ENCODE measurements at places on chromosomes 5 and 9.

DNA sequence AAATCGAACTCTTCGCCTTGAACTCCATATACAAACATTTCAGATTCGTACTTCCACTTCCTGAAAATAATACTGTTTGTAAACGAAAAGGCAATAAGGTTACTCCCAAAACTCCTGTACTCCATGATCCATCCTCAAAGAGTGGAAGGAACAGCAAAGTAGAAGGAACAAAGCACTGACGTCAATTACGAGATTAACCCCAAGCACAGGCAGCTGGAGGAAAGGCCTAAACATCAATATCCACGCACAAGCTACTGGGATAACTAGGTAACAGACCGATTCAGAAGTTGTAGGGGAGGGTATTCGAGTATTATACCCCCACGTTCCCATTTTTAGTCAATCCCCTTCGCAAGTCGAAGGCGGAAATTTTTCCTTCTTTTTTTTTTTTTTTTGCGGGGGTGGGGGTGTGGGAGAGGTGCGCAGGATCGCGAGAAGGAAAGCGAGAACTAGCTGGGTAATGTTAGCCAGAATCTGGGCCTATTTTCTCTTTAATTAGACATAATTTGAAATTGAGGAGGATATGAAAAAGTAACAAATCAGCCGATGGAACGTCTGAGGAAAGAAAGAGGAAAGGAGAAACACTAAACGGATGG lies 909 bp downstream of the AFF4 start:
- peak; percentile 20 for DNase-seq

DNA sequence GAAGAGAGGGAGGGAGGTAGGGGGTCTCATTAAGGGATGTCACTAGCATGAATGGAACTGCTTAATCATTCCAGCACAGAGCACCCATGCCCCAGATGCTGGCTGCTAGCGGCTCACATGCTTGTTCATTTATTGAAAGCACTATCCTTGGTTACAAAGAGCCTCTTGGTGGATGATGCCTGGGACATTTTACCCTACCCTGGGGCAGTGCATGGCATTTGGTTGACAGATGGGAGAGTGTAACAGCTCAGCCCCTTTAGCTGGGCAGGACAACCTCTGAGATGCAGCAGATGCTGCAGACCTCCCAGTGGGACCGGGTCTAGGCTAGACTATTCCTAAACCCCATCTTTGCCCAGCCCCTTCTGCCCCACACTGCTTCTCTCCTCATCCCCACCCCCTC lies 46.9 kb upstream of the TCERG1 start:
- no peak for DNase-seq

GRCh38 chr9:131037335-131038255 lies 28.6 kb downstream of the LAMC3 start:
- no peak for DNase-seq

DNA sequence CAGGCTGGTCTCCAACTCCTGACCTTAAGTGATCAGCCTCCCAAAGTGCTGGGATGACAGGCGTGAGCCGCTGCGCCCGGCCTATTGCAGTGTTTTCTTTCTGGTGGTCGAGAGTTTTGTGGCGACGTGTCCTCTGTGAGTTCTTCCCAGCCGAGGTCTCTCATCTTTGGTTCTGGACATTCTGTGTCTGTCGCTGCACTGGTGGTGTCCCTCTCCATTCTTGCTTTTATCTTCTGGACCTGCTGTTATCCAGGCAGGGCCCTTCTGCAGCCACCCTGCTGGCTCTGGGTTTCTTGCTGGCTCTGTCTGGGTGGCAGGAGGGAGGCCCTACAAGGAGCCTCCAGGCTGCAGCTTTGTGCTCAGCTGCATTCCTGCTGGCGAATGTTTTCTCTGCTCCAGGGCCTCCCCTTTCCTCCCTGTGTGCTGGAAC lies 49.1 kb upstream of the EXOC3 start:
- DNase-seq, result no peak

GRCh38 chr9:109801484-109801883 lies 21.5 kb downstream of the PALM2AKAP2 start:
- DNase-seq, result no peak

- no peak for DNase-seq
These were observed 29.3 kb downstream of the SLC6A7 start for GRCh38 chr5:150219142-150219541.

- no peak for DNase-seq
These were observed 768.1 kb upstream of the GRAMD2B start for GRCh38 chr5:125655156-125655555.

GRCh38 chr5:142498298-142498697 lies 173.5 kb upstream of the SPRY4 start:
- no peak for DNase-seq

- no peak for DNase-seq
These were observed 60.9 kb upstream of the IL17B start for GRCh38 chr5:149439899-149440542.

GRCh38 chr5:144177548-144177947 lies 6.9 kb downstream of the KCTD16 start:
- no peak for DNase-seq

- no peak for DNase-seq
These were observed 158.7 kb downstream of the TMEM167A start for GRCh38 chr5:82918311-82919031.

GRCh38 chr5:122201365-122201764 lies 72.0 kb downstream of the ZNF474 start:
- no peak for DNase-seq

GRCh38 chr5:135446206-135446605 lies 942 bp downstream of the DCANP1 start:
- no peak for DNase-seq

- peak; percentile 44 for DNase-seq
These were observed 900.0 kb upstream of the CDH10 start for GRCh38 chr5:25544652-25545249.

DNA sequence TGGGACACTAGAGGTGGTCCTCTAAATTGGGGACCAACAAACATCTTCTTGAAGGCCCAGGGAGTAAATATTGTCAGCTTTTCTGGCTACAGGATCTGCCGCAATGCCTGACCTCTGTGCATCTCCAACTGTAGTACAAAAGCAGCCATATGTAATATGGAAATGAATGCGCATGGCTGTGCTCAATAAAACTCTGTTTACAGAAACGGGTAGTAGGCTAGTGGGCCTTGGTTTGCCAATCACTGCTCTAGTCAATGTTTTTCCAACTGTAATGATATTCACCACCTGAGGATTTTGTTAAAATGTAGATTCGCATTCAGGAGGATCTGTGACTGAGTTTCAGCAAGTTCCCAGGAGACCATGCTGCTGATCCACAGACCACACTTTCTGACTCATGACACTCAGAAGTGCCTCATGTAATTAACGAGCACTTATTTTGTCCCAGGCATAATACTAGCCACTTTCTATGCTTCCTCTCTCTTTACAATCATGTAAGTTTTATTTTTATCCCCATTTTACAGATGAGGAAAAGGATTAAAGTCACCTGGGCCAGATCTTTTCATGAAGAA lies 96.9 kb downstream of the MED27 start:
- no peak for DNase-seq

- DNase-seq, result no peak
These were observed 51.6 kb upstream of the TXNDC8 start for GRCh38 chr9:110389148-110389750.

DNA sequence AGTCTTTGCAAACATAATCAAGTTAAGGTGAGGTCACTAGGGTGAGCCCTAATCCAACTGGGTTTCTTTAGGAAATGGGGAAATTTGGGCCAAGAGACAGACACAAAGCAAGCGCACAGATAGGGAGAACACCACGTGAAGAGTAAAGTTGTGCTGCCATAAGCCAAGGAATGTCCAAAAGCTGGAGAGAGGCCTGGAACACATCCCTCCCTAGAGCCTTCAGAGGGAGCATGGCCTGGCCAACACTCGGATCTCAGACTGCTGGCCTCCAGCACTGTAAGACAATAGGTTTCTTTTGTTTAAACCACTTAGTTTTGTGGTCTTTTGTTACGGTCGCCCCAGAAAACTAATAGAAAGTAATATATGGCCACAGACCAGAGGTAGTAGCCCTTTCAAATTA lies 8.1 kb upstream of the ROR2 start:
- DNase-seq, result no peak

DNA sequence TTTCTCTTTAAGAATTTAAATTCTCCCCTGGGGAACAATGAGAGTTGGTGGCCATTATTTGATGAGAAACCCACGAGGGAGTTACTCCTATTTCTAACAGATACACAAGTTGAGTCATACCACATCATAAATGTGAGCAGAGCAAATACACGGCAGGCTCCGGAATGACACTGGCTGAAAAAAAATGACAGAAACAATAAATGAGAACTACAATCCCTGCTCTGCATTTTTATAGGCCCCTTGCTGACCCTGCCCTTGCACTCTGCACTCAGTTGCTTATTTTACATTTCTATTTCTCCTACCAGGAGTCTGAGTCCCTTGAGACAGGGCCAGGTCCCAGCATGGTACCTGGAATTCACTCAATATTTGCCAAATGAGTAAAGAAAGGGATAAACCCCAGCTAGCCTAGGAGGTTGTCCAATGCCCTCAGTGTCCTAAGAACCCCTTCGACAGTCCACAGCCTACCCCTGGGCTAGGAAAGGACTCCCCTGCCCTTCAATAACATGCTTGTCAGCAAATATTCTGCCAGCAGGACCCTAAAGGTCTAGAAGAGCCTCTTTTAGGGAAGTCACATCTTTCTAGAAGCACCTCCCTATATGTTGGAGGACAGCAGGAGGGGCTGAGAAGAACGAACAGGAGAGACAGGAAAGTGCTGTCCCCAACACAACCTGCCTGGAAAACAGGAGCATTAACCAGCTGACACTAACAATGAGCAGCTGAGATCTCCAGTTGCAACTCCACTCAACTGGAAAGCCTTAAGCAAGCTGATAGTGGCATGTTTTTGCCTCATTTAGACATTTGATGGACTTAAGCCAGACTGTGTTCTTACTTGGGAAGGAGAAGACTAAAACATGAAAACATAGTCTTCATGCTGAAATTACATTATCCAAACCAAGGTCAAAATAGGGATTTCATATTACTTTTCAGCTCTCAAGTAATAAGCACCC lies 191.2 kb downstream of the ACTL7B start:
- DNase-seq, result no peak

- DNase-seq, result no peak
These were observed 54.3 kb upstream of the DMRT3 start for GRCh38 chr9:922171-922570.

DNA sequence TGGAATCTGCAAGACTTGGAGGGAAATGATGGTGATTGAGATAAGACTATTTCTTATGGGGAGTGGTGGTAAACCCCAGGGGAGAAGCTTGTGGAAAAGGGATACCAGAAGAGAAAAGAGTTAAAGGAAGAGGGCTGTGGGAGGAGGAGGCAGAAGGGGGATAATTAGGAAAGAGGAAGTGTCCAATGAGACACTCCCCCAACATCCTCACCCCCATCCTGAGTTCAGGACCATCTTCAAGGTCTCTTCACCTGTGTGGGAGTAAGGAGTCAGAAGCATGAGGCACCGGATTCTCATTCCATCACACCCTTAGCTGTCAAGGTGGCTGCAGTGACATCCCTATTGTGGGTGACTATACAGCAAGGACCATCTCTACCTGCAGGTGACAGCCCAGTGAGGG lies 106.6 kb upstream of the POC5 start:
- DNase-seq, result no peak

GRCh38 chr9:20984506-20984905 lies 46.9 kb downstream of the HACD4 start:
- DNase-seq, result no peak

All from neural crest cell (in vitro differentiated cells).